Activated T-cell treated with anti-CD3 and anti-CD28 coated beads, Interleukin-2, amount 50 U/mL, for 24 hours (primary cell): ENCODE measurements at places on chromosomes 4 and X.

GRCh38 chr4:113468165-113469022 lies 293.1 kb downstream of the CAMK2D start:
- peak; percentile 37 for DNase-seq

DNA sequence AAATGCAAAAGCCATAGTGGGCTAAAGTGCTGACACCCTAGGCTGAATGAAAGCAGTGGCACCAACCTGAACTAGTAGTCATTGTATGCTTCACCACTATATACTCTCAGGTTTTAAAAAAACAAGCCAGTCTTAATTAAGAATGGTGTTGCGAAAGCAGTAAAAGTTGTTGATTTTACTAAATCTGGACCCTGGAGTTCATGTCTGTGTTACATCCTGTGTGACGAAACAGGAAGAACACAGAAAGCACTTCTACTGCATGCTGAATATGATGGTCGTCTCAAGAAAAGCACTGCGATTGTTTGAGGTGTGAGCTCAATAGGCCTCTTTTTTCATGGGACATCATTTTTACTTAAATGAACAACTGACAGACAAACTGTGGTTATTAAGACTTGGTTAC lies 24.2 kb upstream of the GDPD2 start:
- DNase-seq: no peak

GRCh38 chr4:6575503-6576240 lies 683 bp downstream of the MAN2B2 start:
- DNase-seq: no peak

GRCh38 chr4:102390438-102390837 lies 45.2 kb upstream of the SLC39A8 start:
- DNase-seq: no peak

- DNase-seq: no peak
Measured at GRCh38 chr4:123378794-123379193, 17.8 kb upstream of the SPRY1 start.

- DNase-seq: no peak
Measured at GRCh38 chrX:41236629-41237028, 97.3 kb upstream of the DDX3X start.

DNA sequence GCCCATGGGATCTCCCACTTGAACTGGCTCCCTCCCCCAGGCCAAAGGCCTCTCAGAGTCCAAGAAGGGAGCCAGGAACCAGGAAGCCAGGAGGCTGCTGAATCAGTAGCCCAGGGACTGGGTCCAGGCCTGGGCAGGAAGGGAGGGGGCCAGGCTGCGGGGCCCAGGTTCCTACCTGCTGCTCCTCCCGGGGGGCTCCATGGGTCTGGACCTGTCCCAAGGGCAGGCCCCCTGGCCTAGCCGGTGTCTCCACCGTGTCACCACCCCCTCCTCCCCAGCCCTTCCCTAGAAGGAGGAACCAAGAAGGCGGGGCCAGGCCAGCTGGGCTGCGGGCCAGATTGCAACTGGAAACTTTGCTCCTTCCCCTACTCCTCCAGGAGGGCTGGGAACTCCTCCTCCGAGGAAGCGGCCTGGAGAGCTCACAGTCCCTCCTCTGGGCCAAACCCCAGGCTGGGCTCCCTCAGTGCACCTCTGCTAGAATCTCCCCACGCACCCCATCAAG lies at the start of gene IQSEC2:
Gene IQSEC2, minus strand, starts transcription at position 264 of the 502 bp plus-strand sequence.
- no peak for DNase-seq

GRCh38 chrX:151694661-151695582 lies at the start of gene PRRG3:
PRRG3 (plus strand) TSS chrX:151695458; CDS start chrX:151698815, 3,357 bp downstream.
- DNase-seq: no peak

- no peak for DNase-seq
Measured at GRCh38 chr4:53959343-53960120, 104.9 kb downstream of the CHIC2 start.

DNA sequence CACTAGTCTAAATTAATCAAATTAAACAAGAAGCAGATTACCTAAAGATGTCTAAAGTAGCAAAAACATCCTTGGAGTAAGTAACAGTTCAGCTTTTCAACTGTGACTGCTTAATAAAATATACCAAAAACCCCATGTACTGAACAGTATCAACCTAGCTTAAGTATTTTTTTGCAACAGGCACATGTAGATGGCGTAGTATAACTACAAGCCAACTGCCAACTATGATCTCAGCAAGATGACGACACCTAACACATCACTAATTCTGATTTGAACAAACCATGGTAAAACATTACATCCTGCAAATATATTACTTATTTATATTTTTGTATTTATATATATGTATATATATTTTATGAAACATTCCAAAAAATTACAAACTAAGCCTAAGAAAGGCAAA lies 24.5 kb downstream of the DHX15 start:
- DNase-seq: no peak

DNA sequence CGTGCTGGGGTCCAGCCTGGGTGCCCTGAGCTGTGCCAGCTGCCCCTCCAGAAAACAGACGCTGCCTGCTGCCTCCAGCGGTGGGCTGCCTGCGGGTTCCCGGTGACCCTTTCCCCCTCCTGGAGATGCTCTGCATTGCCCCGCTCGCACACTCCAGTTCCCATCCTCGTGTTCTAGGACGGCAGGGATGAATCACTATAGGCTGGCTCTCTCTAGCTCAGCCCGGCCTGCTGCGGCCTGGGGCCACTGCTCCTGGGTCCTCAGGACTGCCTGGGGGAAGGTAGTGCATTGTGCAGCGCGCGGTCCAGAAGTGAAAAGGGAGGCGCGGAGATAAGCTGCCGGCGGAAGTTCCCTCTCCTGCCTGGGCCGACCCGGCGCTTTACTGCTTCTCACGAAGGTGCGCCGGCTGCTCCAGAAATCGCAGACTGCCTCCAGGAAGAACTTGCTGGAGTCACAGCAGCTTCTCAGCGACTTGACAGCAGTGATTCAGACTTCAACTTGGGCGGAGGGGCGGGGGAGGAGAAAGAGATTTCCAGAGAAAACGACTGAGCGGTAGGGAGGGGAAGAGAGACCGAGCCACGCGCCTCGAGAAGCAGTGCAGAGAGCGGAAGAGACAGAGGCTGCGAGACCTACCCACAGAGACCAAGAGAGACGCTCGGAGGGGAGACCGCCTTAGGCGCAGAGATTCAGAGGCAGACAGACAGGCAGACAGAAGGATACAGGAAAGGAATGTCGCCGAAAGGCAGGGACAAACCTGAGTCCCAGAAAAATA lies 6.7 kb upstream of the MSX1 start:
- no peak for DNase-seq

DNA sequence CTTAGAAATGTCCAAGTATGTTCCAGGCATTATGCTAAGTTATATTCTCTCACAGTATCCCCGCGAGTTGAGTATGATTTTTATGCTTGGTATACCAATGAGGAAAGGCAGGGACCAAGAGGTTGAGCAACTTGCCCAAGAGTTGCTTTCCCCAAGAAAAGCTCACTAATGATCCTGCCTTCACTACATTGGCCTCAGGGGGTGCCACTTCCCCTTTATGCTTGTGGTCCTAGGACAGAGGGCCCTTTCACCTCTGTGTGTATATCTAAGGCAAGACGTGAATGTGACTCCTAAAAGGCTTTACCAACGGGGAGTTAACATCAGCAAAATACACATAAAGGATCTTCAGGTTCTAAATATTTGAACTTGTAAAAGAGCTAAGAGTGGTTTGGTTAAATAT lies 164.4 kb upstream of the CPEB2 start:
- DNase-seq: no peak

DNA sequence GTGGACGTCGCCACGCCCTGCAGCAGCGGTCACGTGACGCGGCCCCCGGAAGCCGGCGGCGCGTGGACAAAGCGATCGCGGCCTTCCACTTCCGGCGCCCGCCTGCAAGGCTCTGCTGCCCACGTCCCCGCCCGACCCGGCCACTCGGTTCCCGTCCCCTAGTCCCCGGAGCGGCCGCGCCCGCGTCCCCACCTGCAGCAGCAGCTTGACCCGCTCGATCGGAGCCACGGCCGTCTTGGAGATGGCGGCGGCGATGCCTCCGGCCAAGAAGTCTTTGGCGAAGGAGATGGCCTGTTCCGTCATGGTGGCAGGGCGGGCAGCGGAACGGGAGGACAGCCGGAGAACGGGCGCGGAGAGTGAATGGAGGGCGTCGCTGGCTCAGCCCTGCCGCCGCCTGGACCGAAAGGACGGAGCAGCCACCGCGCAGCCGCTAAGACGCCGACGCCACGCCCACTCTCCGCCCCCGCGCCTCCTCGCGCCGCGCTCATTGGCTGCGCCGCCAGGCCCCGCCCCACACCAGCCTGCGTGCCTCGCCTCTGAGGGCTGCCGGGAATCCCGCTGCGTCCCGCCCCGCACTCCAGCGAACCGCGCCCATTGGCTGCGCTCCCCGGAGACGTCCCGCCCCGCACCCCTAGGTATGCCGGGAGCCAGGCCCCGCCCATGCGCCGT lies at the start of gene SLC25A6:
Gene SLC25A6, minus strand, starts transcription at position 407 of the 669 bp plus-strand sequence. Its CDS starts 104 bp downstream, at position 303.
- DNase-seq: peak; percentile 100

- no peak for DNase-seq
Measured at GRCh38 chr4:145451895-145452294, 29.8 kb upstream of the SMAD1 start.

GRCh38 chrX:7286168-7286837 lies 138.3 kb upstream of the PUDP start:
- DNase-seq: no peak

DNA sequence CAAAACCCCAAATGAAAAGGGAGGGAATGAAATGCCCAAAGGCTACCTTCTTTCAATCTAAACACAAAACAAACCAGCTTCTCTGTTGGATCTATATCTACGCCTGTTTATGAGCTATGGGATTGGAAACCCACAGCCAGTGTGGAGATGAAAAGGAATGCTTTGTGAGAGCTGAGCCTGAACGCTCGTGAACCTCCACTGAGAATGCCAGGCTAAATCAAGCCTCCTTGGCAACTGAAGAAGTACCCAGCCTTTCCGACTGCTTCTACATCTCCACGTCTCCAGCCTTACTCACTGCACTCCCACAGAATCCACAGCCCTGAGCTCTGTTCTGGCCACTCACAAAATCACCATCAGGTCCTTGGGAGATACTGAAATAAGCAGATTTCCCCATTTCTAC lies 31.8 kb downstream of the PROM1 start:
- no peak for DNase-seq

DNA sequence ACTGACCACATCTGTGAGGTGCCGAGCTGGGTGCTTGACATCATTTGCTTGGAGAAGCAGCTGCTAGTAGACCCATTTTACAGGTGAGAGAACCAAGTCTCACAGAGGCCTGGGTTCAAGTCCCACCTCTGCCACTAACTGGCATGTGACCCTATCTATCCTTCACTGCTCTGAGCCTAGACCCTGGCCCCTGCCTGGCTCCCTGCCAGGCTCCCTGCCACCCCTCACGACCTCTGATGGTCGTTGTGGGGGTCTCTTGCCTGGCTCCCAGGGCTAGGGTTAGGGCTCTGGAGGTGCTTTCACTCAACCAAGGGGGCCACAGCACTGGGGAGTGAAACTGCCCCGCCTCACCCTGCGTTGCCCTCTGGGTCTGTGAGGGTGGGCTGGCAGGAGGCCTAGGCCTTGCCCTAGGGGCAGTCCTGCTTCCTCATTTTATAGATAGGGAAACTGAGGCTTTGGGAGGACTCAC lies 7.2 kb upstream of the ADD1 start:
- peak; percentile 29 for DNase-seq

GRCh38 chr4:183789657-183790056 lies 115.5 kb upstream of the STOX2 start:
- DNase-seq: no peak

DNA sequence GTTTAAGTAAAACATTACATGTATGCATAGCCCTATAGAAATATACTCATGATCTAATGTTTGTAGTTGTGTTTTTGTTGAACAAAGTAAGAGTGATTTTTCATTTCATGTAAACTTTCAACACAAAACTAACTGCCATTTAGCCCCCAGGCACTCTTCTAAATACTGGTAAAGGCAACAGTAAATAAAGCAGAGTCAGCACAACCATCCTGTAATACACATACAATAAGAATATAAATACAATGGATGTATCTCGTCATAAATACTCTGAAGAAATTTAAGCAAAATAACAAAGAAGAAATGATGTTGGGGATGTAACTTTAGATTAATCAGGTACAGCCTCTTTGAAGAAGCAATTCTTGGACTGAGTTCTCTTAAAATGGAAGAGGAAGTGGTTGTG lies 821.2 kb downstream of the ARAP2 start:
- no peak for DNase-seq

GRCh38 chr4:168273838-168274237 lies 44.7 kb downstream of the DDX60 start:
- DNase-seq: no peak

GRCh38 chrX:41599507-41599906 lies 89.3 kb upstream of the GPR34 start:
- DNase-seq: no peak

GRCh38 chr4:133148690-133149363 lies at the start of gene PCDH10:
PCDH10 (plus strand) TSS chr4:133149294; CDS start chr4:133150141, 847 bp downstream.
- no peak for DNase-seq

- DNase-seq: no peak
Measured at GRCh38 chr4:169070895-169071218, 60.8 kb upstream of the CBR4 start.

- no peak for DNase-seq
Measured at GRCh38 chrX:137432609-137433008, 133.3 kb upstream of the ZIC3 start.

DNA sequence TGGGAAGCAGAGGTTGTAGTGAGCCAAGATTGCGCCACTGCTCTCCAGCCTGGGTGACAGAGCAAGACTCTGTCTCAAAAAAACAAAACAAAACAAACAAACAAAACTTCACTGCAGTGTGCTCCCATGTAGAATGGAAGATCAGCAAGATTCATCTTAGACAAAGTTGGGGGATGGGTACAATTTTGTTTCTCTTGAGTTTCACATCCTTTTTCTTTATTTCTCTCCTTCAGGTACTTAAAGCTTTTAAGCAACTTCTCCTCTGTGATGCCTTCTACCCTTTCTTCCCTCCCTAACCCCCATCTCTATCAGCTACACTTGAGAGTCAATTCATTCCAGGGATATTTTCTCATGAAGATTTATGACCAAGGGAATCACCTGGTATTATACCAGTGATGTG lies 15.5 kb upstream of the RBBP7 start:
- DNase-seq: no peak

DNA sequence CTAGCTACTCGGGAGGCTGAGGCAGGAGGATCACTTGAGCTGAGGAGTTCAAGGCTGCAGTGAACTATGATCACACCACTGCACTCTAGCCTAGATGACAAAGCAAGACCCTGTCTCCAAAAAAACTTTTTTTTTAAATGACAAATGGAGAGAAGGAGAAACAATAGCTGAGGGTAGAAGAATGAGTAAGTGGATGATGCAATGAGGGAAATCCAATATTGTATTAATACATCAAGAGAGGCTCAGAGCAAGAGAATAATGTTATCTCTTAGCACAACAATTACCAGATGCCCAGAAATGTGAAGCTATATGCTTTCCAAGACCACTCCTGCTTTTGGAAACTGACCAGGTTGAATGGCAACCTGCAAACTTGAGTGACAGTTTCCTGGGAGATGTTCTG lies 19.9 kb upstream of the GPR173 start:
- no peak for DNase-seq

GRCh38 chrX:97563531-97564133 lies 679.9 kb downstream of the RPA4 start:
- peak; percentile 49 for DNase-seq

DNA sequence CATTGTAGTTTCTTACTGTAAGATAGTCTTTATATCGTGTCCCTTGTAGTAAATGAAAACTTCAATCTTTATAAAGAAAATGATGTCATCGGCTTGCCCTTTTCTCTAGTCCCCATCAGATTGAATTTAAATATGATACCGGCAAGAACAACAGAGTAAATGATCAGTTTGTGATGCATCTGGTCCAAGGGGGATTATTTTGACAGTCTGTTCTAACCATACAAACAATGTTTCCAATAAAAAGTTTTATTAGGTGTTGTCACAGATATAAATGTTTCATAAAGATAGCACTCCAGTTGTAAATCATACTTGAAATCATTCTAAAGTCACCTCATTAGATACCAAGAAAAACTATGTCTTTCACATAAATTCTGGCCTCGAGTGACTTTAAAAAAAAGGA lies 72.3 kb downstream of the SLC9A6 start:
- no peak for DNase-seq
